ENCODE measurements at places on chromosomes 2 and 18.

DNA sequence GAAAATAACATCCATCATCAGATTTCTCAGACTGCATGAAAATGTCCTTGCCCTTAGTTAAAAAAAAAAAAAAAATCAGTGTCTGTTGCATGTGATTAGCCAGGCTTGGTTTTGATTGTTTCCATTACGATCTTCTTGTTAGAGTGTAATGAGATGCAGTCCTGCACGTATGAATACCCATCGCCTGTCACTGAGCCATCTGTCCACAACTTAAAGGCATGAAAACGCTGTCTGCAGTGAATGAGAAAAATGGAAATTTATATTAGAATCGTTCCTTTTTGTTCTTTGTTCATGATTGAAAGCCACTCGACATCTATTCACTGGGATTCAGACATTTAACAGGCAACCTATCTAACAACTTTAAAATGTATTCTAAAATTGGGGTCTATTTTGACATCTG is 521.7 kb upstream of the SPHKAP start:
- no peak for DNase-seq

- no peak for DNase-seq
These were observed 32.8 kb upstream of the B3GNT7 start for GRCh38 chr2:231362555-231363184.

DNA sequence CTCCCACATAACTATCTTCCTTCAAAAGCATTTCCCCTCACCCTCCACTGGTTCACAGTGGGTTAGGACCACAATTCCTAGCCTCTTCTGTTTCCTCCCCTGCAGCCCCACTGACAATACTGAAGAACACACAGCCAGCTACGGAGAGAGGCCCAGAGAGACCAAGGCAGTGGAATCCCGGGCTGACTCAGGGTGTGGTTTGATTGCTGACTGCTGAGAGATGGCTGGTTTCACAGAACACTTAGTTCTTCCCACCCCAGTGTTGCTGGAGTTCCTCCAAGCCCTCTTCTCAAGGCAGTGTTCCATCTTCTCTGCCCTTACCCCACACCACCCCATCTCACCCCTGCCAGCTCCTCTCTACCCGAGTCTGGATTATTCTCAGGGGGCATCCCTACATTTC is 43.3 kb upstream of the ZFP36L2 start:
- DNase-seq = no peak

DNA sequence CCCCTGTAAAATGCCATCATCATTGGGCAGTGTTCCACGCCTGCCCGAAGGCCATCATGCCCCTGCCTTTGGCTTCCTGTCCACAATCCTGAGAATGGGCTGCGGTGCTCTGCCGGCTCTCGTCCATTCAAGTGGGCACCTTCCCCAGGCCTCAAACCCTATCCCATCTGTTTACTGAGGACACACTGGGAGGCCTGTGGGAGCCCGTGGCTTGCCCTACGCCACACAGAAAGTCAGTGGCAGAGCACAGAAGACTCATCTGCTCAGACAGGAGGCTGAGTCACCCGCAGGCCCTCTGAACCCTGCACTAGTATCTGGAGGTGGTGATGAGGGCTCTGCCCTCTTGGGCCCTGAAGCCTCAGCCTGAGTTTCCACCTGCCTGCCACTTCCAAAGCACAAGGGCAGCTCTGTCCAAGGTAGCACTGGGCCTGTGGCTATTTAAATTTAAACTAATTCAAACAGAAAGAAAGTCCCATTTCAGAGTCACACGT is 19.1 kb upstream of the ANKRD53 start:
- no peak for DNase-seq

DNA sequence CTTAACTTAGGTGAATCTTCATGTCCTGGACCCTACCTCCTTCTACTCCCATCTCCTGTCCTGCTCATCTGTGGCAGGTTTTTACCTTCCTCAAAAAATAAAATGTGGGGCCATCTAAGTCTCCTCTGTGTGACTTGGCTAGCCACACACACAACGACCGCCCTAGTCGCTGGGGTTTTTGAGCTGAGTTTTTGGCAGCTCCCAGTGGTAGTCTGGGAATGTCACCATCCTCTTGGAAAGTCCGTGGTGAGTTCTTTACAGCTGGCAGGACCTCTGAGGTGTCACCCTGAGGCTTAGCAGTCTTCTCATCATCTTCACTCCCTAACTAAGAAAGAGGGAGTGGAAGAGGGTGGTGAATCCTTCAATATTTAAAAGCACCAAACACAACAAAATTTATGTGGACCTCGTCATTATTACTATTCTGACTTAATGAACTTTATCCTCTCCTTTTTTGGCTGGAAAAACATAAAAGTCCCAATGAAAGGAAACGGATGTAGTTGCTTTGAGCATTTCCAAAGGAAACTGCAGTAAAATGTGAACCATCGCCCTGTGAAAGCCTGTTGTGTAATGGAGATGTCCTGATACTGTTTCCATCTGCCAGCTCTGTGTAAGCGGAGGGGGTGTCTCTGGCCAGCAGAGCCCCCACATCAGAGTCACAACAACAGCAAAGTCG is 78.6 kb downstream of the VAPA start:
- no peak for DNase-seq

GRCh38 chr2:42693013-42693615 is 70.8 kb downstream of the OXER1 start:
- DNase-seq = no peak

DNA sequence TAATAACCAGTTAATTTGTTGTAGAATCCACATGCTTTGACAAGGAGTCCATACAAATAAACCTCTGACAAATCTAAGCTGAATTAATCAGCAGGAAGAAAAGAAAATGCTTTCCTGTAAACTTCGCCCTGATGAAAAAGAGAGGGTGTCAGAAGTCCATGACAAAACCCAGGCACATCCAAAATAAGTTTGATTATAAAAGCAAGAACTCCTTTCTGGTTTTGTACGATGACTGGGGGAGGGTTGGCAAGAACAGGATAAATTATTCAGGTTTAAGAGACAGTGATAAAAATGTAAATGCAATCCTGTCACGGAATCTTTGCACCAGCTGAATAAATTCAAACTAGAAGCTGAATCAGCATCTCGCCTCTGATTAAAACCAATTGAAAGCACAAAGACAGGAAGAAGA is 469.2 kb upstream of the TNP1 start:
- no peak for DNase-seq

- DNase-seq = no peak
These were observed 31.8 kb downstream of the AGFG1 start for GRCh38 chr2:227503433-227504406.

DNA sequence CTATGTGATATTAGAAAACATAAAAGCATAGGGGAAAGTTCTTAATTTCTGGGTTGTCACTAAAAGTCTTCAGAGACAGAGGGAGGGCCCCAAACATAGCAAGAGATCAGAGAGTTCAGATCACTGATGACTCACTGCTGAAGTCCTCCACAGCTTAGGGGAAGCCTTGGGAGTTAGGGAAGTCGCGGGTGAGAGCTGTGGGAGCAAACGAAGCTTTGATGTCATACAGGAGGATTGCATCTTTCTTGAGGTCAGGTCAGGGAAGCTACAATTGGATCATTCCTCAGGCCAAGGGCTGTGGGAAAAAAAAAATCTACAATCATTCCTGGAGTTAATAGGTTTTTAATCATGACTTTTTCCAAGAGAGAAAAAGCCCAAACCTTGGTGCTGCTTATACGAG is 96.2 kb downstream of the COPS8 start:
- DNase-seq = no peak

DNA sequence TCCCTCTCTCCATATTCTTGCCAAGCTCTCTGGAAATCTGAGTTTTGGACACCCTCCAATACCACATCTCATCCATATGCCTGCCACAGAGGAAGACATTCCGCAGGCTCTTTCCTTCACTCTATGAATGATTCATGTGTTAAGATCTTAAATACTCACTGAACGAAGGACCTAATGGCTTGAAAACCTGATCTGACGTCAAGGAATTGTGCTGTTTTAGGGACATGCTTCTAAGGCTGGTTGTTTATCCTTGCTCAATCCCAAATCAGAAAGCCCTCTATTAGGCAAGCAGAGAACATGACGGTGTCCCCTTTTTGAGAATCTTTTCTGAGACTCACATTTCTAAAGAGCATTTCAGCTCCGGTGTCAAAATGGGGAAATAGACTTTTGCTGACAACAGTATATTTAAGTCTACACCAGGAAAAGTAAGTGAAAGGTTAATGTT is 83.7 kb upstream of the GALNT5 start:
- no peak for DNase-seq

DNA sequence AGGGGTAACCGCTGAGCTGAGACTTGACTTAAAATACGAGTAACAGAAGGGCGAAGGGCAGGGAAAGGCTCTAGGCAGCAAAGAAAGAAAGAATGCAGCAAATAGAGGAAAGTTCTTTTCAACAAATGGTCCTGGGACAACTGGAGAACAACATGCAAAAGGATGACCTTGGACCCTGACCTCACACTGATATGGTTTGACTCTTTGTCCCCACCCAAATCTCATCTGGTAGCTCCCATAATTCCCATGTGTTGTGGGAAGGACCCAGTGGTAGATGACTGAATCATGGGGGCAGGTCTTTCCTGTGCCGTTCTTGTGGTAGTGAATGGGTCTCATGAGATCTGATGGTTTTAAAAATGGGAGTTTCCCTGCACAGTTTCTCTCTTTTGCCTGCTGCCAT is 33.9 kb downstream of the ST3GAL5 start:
- DNase-seq = no peak

DNA sequence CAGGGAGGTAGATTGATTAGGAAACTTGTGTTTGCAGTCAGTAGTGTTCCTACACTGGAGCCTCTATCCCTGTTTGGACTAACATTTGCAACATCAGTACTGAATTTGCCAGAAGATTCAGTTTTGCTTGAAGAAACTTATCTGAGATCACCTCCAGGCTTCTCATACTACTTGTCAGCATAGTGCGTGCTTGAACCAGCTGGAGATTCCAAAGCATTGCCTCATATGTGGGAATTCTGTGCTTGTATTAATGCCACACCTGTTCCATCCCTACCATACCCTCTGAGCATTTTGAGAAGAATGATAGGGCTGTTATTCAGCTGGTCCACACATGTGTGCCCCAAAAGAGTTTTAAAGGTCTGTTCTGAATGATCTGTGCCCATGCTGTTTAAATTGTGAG is 148.7 kb downstream of the RAPGEF4 start:
- no peak for DNase-seq

DNA sequence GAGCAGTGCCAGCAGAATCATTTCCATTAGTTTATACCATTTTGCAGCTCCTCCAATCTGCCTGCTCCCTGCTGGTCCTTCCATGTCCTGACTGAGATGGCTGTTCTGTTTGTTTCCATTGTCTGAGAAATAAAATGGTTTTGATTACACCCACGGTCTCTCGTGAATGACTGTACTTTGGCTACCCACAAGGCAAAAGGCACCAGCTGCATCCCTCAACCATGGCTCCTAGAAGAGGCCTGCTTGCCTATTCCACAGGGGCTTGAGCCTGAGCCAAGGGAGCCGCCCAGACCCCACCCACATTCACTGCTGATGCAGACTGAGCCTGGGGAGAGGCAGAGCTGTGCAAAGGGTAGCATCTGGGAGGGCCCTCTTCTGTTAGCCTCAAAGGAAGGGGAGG is 31.2 kb downstream of the MARCHF4 start:
- no peak for DNase-seq

- DNase-seq = no peak
These were observed 100.1 kb upstream of the ST3GAL5 start for GRCh38 chr2:85988914-85989270.

Measured in T-helper 1 cell (primary cell).